ENCODE measurements at places on chromosomes 6 and 20.
A peak's percentile ranks its signal among the peaks of the same experiment; 100 is the strongest.

DNA sequence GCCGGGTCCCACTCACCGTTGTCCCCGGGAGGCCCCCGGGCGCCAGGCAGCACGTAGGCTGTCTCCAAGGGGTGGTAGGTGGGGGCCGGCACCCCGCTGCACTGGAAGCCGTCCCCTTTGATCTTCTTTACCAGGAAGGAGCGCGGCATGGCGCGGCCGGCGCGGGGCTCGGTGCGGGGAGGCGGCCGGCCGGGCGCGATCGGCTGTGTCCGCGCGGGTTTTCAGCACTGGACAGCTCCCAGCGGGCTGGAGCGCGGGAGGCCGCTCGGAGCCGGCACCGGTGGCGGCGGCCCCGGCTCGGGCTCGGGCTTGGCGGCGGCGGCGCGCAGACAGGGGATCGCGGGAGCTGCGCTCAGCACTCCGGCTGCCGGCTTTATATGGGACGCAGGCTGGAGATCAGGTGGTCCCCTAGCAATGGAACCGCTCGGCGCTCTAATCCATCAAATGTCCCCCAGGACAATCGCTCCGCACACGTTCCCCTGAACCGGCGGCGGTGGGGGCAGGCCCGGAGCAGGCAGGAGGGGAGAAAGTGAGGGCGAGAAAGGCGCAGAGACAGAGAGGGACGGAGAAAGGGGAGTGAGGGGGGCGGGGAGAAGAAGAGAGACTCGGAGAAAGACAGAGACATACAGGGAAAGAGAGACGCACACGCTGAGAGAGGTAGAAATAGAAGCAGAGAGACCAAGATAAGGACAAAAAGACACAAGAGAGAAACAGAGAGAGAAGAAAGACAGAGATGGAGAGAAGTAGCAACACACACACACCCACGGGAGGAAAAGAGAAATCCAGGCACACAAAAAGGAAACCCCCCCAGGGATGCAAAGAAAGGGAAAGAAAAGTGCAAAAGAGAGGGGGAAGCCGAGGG lies at the start of gene SCRT2:
Gene SCRT2 (minus strand): TSS at position 350 of the 862 bp plus-strand sequence. CDS start 201 bp downstream, at position 149.
- peak; percentile 13 for DNase-seq

DNA sequence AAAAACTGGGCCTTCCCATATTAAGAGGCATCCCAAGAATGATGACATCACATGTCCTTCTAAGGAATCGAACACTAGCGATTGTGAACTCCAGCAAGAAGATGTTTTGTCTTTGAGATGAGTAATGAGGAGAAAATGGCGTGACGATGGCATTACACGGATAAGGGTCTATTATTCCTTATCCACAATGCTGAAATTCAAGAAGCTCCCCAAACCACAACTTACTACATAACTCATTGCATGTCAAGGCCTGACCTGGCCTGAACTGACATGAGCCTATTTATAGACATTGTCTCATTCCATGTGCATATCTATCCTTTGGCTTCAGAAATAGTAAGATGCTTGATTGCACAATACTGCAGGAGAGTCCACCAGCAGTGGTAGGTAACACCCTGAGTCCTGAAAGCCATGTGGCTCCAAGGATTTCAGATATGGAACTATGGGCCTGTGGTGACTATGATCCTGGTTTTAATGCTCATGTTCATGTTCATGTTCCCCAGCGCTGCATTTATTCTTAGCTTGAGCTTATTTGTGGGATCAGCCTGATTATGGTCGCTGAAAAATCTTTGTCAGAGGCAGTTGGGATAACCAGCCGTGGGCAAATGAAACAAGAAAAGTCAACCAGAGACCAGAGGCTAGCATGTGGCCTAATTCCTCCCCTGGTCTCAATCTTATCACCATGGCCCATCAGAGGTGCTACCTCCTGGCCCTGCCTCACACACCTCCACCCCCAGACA lies 183.2 kb upstream of the JARID2 start:
- no peak for DNase-seq

GRCh38 chr6:135465307-135465706 lies 32.2 kb downstream of the AHI1 start:
- no peak for DNase-seq

DNA sequence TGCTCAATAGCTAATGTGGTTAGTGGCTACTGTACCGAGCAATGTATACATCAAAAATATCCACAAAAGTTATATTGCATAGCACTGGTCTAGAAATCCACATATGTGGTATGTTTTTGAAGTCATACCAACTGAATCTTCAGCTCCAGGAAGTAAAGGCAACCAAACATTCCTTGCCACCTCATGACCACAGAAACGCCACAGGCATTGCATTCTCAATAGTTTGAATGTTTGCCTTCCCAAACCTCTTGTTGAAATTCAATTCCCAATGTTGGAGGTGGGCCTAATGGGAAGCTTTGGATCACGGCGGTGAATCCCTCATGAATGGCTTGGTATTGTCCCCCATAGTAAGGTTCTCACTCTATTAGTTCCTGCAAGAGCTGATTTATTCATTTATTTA lies 18.2 kb upstream of the ZNF391 start:
- DNase-seq, result no peak

- DNase-seq, result no peak
Measured at GRCh38 chr20:58545565-58546415, 30.6 kb upstream of the APCDD1L start.

DNA sequence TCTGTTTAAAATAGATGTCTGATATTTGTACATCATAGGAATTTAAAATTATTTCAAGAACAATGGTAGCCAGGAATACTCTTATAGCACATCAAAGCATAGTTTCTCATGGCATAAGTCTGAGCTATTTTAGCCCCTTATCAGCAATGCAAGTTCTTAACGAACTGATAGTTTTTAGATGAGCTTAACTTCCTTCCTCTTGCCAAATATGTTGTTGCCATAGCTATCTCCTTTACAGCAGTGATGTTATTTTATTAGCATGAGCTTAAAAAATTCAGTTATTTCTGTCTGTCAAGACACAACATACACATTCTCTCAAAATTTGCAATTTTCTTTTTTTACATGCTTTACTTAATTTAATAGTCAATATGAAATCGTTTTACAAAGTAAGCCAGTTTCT lies 867.2 kb downstream of the PHF3 start:
- DNase-seq, result no peak

DNA sequence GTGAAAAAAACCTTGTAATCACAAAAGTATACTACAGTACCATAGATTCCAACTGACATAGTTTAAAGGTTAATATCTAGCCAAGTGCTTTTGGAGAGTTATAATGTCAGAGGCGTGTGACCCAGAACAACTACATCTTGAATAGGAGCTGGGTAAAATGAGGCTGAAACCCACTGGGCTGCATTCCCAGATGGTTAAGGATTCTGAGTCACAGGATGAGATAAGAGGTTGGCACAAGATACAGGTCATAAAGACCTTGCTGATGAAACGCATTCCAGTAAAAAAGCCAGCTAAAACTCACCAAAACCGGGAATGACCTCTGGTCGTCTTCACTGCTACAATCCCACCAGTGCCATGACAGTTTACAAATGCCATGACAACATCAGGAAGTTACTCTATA lies 22.4 kb upstream of the KIAA0408 start:
- no peak for DNase-seq

- DNase-seq, result no peak
Measured at GRCh38 chr6:33812669-33813068, 8.9 kb upstream of the MLN start.

DNA sequence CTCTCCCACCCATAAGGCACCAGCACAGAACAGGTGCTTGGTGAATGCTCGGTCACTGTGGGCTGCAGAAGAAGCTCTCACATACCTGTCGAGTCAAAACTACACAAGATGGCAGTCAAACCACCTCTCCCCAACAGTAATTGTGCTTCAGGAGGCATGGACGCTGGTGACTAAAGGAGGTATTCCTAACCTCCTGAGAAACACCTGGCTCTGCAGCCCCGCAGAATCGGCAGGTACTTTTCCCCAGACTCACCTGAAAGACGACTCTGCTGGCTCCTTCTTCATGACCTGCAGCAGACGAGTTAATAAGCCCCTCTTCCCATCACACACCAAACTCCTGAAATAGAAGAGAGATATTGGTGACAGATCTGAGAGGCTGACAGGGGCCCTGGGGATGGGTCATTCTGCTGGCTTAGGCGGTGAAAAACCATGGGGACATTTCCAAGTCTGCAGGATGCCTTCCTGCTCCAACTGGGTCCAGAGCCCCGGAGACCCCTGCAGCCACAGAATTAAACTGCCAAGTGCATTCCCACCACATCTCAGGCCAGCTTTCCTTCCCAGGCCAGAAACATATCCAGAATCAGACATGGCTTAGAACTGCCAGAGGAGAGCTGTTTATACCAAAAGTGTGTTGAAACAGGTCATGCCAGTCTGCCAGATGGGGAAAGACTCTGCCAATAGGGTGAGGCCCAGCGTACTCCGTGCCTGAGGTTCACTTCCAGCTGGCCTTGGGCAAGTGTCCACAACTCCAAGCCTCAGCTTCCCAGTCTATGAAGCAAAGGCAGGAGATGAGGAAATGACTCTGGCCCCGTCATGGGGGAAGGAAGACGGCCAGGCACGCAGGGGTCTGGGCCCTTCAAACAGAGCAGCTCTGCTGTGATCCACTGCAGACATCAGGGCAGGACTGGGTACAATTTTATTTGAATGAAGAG lies 53.0 kb downstream of the MYH7B start:
- no peak for DNase-seq

DNA sequence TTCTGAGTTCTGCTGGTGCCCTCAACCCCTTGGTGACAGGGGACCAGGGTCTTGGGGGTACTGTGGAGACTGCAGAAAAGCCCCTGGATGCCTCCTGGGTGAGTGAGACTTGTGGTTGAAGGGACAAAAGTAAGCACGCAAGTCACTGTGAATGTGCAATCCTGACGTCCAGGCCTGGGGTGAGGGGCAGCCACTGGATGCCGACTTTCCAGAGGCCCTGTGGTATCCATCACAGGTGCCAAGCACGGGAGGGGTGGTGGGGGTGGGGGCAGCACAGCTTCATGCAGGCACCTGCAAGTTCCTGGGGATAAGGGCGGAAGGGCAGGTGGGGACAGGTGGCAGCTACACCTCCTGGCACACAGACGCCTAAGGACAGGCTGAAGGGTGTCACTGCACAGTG lies 20.1 kb upstream of the UBE2V1 start:
- no peak for DNase-seq

- DNase-seq, result no peak
Measured at GRCh38 chr6:35984701-35985100, 39.7 kb downstream of the SLC26A8 start.

DNA sequence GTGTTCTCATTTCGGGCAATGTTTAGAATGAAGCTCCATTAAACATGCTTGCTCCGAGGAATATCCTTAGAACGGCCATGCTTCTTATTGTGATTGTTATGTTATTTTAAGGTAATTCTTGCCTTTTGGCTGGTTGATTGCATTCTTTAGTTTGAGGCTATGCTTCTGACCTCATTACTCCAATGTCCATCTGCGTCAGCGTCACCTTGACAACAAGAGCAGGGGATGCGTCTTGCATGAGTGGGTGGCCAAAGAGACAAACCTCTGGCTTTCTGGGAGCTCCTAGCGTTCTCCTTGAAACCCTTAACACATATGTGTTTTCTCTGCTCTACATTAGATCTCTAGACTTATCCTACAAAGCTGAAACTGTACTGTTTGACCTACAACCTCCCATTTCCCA lies 184.3 kb downstream of the THBS2 start:
- no peak for DNase-seq

- peak; percentile 71 for DNase-seq
Measured at GRCh38 chr6:26026833-26027490, 60.3 kb upstream of the HFE start.

DNA sequence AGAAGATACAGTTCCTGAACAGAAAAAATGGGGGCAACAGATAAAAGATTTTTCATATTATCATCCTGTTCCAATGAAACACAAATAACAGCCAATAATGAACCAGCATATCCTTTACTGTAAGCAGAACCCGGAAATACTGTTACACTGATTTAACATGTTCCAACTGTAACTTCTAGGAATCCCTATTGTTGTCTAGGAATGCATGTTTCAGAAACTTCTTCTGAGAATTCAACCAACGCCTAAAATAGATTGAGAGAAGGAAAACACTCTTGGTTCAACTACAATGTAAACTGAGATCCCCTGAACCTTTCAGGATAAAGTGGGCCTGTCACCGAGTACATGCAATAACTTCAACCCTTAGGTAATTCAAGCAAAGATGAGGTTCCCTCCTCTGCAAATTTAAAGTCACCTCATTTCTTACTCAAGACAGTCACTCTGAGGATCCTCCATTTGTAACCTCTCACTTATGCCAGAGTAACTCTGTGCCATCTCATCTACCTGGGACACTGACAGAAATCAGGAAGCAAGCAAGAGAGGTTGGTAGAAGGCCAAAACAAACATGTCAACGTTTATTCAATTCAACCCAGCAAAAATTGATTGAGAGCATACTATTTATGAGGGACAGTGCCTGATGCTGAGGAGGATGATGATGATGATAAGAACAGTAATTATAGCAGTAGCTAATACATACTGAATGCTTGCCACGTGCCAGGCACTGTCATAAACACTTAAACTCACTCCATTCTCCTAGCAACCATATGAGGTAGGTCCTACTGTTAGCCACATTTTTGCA lies 14.1 kb downstream of the UBE3D start:
- DNase-seq, result no peak

- DNase-seq, result no peak
Measured at GRCh38 chr6:91149246-91149955, 562.5 kb upstream of the MAP3K7 start.

DNA sequence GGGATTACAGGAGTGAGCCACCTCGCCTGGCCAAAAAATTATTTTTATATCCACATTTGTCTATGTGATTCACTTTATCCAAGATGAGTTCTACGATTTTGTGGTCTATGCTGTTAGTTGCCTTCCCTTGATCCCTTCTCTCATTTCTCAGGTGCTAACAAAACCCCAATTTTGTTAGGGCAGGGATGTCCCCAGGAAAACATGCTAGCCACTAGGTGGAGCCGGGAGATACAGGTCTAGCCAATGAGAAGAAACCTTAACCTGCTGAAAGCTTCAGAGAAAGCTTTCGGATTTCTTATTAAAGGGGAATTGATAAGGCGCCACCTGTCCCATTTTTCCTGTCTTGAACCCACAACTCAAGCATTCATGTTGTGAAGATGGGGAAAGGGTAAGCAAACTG lies 167.4 kb upstream of the OLIG3 start:
- DNase-seq, result peak; percentile 43

- DNase-seq, result no peak
Measured at GRCh38 chr6:71589254-71589653, 297.1 kb upstream of the RIMS1 start.

DNA sequence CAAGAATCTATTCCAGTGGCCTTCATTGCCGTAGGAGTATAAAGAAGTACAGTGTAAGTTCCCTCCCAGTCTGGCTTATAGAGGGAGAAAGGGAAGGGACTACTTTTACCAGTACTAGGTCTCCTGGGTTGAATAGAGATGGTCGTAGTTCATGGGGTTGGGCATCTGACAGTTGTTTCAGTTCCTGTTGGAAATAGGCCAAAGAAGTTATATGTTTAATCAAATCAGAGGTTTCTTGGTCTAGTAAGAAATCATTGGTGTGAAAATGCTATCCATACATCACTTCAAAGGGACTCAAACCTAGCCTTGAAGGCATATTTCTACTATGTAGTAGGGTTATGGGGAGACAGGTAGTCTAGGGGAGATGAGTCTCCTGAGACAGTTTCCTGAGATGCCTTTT lies 45.6 kb upstream of the MAN1A1 start:
- no peak for DNase-seq

- DNase-seq, result no peak
Measured at GRCh38 chr6:159701413-159701999, 8.5 kb upstream of the SOD2 start.

- DNase-seq, result no peak
Measured at GRCh38 chr6:170248861-170249600, 41.8 kb downstream of the DLL1 start.

- DNase-seq, result no peak
Measured at GRCh38 chr20:15653396-15654207, 919.6 kb downstream of the KIF16B start.

Data from stimulated activated CD8-positive, alpha-beta memory T cell treated with anti-CD3 and anti-CD28 coated beads, Interleukin-2, amount 100 ng/mL, for 1 hour (primary cell).